ENCODE measurements at places on chromosomes 12 and 14.

DNA sequence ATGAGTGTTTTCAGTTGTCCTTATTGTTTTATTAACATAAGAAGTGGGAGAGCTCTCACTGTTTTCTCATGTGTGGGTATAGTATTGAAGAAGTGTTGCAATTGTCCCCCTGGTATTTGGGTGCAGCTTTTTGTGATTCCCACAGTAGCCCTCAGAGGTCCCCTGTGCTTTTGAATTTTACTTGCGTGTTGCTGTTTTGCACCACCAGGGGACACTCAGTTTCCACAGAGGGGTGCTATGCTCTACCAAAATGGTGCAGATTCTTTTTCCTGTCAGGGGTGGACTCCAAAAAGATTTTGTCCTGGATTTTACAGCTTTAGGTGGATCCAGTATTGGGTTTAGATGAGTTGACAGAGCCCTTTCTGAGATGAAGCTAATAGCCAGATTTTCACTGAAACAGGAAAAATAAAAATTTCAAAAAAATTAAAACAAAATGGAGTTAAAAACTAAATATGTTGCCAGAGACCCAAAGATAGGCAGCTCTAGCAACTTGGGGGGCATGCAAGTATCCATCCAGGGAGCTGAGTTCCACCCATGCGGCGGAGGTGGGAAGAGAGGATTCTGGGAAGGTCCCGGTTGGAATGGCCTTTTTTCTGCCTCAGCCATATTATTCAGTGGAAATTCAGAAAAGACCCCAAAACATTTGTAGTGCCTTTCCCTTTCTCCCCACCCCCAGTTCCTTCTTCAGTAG, 50.2 kb downstream of the TTLL5 start:
- no peak for DNase-seq

GRCh38 chr12:52392465-52393007, 7.1 kb upstream of the KRT84 start:
- DNase-seq: no peak

GRCh38 chr12:108585864-108586263, 12.0 kb downstream of the TMEM119 start:
- DNase-seq: no peak

GRCh38 chr14:100567009-100567876, 20.0 kb downstream of the BEGAIN start:
- no peak for DNase-seq

DNA sequence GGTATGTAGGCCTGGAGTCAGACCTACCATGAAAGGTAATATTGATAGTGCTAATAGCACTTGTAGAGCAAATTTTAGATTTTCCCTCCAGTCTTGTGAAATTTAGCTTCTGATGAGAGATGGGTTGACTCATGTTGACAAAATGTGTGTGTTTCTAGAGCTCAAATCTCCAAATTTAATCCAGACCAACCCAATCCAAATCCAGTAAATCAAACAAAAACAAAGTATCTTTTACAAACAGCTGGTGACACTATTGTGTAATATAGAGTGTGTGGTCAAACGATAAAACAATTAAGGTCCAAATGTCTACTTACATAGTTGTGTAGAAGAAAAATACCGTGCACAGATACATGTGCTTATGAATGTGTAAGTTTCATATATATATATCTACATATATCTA, 63.4 kb upstream of the KITLG start:
- no peak for DNase-seq

DNA sequence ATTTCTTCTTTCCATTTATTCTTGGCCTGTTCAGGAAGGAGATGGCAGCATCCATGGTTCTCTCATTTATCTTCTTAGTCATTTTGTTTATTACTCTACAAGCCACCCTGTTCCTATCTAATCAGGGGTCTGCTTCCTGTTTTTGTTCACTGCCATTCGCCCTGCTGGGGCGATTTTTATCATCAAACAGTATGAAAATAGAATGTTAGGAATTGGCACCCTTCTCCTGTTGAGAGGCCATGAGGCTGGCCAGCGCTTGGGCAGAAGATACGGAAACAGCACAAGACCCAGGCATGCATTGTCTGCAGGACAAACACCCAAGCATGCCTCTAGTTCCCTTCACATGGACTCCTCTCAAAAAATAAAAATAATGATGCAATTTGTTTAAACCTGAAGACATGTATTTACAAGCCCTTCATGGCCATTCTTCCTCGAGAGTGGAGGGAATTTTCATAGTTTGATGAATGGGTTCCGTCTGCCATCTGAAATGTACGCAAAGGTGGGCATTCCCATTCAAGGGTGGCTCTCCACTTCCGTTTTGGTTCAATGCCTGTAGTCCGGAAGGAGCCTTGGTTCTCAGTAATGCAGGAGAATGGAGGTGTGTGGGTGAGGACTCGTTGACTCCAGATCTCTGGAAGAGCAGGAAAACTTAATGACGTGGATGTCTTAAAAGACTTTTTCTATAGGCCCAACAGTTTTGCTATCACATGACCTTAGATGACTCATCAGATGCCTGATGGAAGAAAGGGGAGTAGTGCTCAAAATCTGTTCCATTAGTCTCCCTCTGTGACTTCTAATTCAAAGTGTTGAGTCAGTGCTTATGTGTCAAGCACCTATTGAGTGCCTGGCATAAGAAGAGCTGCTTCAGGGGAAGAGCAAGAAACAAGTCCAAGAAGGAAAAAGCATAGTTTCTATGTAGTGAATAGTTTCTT, 252.4 kb upstream of the TBX3 start:
- DNase-seq: no peak

DNA sequence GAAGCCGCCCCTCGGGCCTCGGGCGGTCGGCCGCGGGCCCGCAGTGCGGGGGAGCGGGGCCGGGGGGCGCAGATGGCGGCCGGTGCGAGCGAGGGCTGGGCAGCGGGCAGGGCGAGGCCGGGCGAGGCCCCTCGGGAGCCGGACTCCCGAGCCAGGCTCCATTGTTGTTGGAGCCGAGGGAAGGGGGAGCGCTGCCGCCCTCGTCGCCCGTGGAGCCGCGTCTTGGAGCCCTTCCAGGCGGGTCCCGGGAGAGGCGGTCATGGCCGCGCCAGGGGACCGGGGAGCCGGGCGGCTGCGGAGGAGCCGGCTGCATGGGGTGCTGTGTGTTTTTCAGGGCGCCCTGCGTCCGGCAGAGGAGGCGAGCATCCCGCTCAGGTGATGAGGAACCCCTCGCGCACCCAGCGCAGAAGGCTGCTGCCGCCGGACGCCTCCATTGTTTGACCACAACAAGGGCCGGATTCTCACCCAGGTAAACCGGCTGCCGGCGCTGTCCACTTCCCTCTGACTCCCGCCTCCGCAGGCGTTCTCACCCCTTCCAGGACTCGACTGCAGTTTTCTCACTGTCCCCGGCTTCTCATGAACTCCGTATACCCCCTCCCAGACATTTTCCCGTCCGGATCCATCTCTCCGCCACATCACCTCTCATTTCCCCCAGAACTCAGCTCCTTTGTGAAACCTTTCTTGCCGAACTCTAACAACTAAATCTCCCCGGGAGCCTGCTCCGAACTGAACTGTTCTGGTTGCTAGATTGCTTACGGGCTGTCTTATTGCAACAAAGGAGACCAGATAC, 732 bp downstream of the ZNF664 start:
- DNase-seq: no peak

- DNase-seq: no peak
Observed at GRCh38 chr12:123363740-123364531, 711 bp downstream of the SBNO1 start.

- DNase-seq: no peak
Observed at GRCh38 chr12:64252681-64253080, 30.6 kb upstream of the KICS2 start.

DNA sequence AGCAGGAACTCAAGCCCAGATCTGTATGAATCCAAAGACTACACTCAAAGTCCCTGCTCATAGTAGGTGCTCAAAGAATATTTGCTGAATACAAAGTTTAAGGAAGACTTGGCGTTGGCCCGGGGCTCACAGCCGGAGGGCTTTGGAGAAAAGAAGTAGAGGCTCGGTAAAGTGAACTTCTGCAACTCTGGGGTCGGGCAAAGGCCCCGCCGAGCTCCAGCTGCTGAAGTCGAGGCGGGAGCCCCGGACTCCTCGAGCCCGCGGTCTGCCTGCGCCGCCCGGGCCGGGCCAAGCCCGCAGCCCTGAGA, 335 bp downstream of the GCN1 start:
- no peak for DNase-seq

GRCh38 chr12:10873378-10873777, 10.7 kb downstream of the PRH1 start:
- no peak for DNase-seq

DNA sequence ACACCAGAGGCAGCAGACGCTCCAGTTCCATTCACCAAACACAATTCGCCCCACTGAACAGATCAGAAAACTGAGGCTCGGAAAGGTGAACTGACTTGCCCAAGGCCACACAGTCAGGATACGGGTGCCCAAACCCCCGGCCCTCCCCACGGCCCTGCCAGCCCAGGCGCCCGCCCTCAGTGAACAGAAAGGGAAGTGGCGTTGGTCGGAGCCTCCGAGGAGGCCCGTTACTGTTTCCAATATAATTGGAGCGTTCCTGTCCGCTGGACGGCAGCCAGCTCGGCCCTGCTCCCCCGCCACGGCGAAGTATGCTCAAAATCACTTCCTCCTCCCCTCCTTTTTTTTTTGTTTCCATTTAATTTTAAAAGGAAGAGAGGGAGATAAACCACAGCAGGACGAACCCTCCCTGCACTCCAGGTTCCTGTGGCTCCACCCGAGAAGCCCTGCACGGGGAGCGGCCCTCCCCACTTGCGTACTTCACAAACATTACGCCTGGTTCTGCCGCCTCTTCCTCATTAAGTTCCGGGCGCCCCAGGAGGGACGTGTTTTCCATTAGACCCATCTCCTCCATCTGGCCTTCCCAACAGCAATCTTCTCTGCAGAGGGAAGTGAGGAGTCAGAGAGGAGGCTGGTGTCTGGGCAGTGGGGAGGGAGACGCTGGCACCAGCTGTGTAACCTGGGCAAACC, 61.1 kb downstream of the NCOR2 start:
- DNase-seq: no peak

- DNase-seq: no peak
Observed at GRCh38 chr12:56677680-56678079, 10.4 kb downstream of the PTGES3 start.

DNA sequence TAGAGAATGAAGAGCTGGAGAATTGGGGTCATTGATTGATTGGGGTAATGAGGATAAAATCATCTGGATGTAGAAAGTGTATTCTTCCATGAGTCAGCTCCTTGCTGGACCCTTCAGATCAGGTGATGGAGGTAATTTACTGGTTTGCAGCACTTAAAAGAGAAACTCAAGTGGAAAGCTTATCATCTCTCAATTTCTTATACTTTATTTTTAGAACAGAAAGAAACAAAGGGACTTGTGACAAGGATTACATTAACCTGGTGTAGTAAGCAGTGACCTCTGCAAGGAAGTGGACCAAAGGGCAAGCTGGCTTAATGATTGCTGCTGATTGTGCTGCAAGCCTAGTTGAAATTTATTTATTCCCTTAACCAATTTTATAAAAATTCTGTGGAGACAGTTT, 405.0 kb downstream of the TRHDE start:
- no peak for DNase-seq

DNA sequence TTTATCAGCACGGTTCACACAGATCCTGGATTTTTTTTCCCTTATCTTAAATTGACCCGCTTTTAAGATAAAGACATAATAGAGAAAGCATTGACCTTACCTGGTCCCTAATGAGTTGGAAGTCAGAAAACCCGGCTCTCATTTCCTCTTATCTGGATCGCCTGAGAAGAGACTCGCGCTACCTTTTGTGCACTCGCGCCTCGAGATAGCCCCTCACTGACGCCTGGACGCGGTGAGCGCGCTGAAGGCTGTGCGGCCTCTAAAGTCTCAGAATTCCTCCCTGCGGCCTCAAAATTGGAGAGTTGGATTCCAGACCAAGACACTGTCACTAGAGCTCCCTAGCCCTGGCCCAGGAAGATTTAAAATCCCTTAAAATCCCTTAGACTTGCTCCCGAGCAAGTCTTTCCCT, 7.0 kb downstream of the NKX2-1 start:
- no peak for DNase-seq

- no peak for DNase-seq
Observed at GRCh38 chr14:98855926-98856715, 415.9 kb downstream of the BCL11B start.

DNA sequence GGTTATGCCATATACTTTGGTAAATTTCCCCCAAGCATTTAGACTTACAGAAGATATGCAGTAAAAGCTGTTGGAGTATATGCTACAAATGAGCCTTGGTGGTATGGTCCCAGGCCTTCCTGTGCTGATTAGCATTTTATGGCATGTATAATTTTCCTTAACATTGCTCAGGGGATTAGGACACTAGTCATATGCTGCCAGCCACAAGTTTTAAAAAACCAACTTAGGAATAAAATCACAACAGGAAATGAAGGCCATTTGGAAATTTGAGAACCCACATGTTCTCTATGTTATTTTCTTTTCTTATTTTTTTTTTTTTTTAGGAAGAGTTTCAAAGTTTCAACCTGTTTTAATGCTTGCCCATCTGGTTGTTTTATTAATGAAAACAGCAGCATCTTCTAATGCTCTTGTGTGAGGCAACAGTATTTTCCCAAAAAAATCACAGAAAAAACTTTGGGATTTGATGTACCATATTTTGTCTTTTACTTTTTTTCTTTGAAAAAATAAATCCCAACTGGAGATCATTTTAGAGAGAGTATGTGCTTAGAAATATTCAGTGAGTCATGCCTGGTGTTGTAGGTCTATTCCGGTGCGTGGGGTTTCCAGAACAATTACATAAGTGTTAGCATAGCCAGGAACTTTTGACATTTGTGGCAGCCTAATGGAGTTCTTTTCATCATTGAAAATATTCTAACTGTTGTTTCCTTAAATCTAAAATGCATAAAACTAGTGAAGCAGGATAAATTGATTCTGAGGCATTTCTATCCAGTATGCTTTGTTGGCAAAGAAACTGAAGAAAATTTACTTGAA, 21.7 kb upstream of the DUSP6 start:
- no peak for DNase-seq

GRCh38 chr12:12718381-12718759, 1.2 kb downstream of the CDKN1B start:
- DNase-seq: no peak

- DNase-seq: no peak
Observed at GRCh38 chr12:106867651-106868050, 88.1 kb upstream of the TMEM263 start.

DNA sequence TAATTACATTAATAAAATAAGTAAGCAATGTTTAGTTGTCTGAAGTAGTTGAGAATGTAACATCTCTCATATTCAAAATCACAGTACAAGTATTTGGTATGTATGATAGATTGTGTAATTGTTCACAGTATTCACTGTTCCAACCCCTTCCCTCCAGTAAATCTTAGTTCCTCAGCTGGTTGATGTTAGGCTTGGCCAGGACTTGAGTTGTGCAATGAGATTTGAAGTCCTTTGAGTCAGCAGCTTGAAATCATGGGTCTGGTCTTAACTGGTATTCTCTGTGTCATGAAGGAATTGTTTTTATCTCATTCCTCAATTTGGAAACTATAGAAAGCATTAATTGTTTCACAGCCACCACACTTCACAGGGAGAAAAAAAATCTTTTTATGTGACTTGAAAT, 477.1 kb downstream of the FSCB start:
- DNase-seq: no peak

GRCh38 chr12:124685689-124686369, 118.4 kb upstream of the NCOR2 start:
- no peak for DNase-seq

GRCh38 chr12:5498076-5498475, 66.2 kb downstream of the NTF3 start:
- DNase-seq: no peak

- DNase-seq: no peak
Observed at GRCh38 chr12:108852674-108853309, 4.6 kb downstream of the SSH1 start.

Data from type B pancreatic cell (in vitro differentiated cells).